PC-3 (cell line): ENCODE measurements at places on chromosomes 12 and 14. TPM values are rescaled to one million over a fixed set of nuclear protein-coding genes. Genes with fewer than 3 reads are reported as not detected.

PWP1 gene
- 85.8 and 189 TPM in 2 replicates for total RNA-seq

E2F7 gene
- 17.2 and 19.0 TPM in 2 replicates for total RNA-seq

KLRG1 gene
- 0.15 TPM in 1 of 2 replicates, not detected in the other for total RNA-seq

- no peak for DNase-seq
Measured at GRCh38 chr12:41223600-41223999, 35.5 kb downstream of the PDZRN4 start.

- DNase-seq = no peak
Measured at GRCh38 chr12:68487721-68488309, 122.9 kb upstream of the RAP1B start.

NYNRIN gene
- 2.7 and 3.1 TPM in 2 replicates for total RNA-seq

DNA sequence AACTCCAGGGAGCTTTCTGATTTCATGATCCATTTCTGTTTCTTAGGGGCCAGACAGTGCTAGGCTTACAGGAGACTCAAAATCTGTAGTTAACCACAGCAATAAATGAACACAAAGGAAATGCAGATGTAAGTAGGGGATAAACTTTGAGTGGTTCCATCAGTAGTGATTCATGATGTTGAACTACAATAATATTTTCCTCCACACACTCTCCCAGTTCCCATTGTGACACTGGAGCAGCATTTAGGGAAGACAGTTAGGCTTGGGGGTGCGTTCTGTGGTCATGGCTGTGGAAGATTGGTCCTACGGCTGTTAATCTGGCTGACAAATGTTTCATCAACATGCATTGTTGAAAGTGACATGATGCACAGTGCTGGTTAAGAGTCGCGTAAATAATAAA lies 66.9 kb downstream of the HMGA2 start:
- peak; percentile 33 for DNase-seq
